ENCODE measurements at places on chromosomes 16 and 17. TPM values are rescaled to one million over a fixed set of nuclear protein-coding genes. Genes with fewer than 3 reads are reported as not detected.

DNA sequence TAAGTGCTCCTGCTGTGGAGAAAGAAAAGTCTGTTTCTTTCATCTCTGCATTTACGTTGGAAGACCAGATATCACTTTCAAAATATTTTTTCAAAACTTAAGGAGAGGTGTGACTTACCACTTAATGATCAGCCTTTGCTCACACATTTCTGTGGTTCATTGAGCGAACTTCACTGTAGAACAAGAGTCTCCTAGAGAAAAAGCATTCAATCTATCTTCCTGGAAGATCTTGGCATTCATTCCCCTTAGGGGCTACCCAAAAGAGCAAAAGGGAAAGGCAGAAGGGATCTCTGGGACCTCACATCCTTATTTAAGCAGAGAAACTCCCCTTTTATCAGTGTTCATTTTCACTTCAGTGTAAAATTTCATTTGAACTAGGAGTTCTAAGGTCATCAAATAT lies 61.2 kb downstream of the HS3ST3A1 start:
- H3K27ac ChIP-seq: no peak overlapping the region
- H3K27me3 ChIP-seq: no peaks in the 10 kb centered on the region
- H3K36me3 ChIP-seq: no peaks in the 10 kb centered on the region
- H3K4me3 ChIP-seq: no peak overlapping the region

- H3K36me3 ChIP-seq: no peaks in the 10 kb centered on the region
- DNase-seq: no peak
- no peak overlapping the region for H3K27ac ChIP-seq
- H3K27me3 ChIP-seq: no peaks in the 10 kb centered on the region
- H3K4me1 ChIP-seq: peaks cover 26% of the 10 kb centered on the region
Measured at GRCh38 chr16:78738557-78738956, 639.1 kb downstream of the WWOX start.

DNA sequence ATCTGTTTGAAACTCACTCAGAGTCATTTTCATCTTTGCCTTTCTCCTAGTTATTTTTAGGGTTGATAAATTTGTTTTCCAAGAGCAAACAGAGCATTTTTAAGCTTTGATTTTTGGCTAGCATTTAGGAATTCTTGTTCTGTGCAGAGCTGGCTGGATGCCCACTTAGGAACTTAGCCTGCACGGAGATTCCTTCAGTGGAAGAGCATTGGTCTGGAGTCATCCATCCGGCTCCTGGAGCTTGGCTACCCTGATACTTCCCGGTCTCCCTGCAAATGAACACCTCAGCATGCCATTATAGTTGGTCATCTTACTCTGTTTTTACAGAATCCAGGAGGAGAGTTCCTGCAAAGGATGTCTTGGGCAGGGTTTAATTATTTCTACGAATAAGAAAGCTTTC lies 57.1 kb downstream of the SPECC1 start:
- H3K27me3 ChIP-seq: peaks cover 11% of the 10 kb centered on the region
- DNase-seq: no peak
- H3K27ac ChIP-seq: no peak overlapping the region
- no peaks in the 10 kb centered on the region for H3K36me3 ChIP-seq
- no peak overlapping the region for H3K4me3 ChIP-seq

GRCh38 chr17:79520167-79521165 lies 90.4 kb downstream of the RBFOX3 start:
- H3K36me3 ChIP-seq: no peaks in the 10 kb centered on the region
- no peak overlapping the region for H3K4me3 ChIP-seq
- no peak overlapping the region for H3K27ac ChIP-seq
- DNase-seq: no peak

DNA sequence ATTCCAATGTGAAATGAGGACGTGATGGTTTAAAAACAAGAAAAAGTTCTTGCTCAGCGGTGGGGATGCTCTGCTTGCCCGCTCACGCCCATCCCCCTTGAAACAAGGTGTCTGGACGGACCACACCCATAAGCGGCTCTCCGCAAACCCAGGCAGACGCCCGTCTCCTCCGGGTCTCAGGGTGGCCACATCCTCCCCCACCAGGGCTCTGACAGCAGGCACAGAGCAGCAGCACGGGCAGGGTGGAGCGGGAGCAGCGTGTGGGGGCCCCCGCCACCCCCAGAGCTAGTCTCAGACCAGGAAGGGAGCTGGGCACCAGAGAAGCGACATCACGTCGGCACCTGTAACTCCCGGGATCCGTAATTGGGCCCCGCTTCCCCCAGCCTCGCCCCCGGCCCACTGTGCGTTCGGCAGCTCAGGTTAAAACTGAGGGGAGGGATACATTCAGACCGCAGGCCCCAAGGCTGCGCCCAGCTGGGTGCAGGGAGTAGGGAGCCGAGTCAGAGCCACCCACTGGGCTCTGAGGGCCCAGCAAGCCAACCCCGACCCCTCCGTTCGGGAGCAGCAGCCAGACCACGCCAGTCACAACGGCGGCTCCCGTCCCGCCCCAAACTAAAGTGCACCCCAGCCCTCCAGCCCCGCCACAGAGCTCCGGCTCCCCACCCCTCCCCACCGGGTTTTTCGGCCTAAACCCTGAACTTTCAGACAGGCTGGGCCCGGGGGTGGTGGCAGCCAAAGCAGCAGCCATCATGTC lies 22.0 kb downstream of the CLUH start:
- no peaks in the 10 kb centered on the region for H3K27me3 ChIP-seq
- H3K4me1 ChIP-seq: no peaks in the 10 kb centered on the region
- H3K36me3 ChIP-seq: no peaks in the 10 kb centered on the region

GRCh38 chr17:46810837-46811236 lies 7.7 kb downstream of the WNT3 start:
- no peak overlapping the region for H3K4me3 ChIP-seq
- no peaks in the 10 kb centered on the region for H3K4me1 ChIP-seq
- DNase-seq: no peak

- H3K4me1 ChIP-seq: no peaks in the 10 kb centered on the region
- no peak for DNase-seq
- H3K36me3 ChIP-seq: no peaks in the 10 kb centered on the region
- peaks cover 20% of the 10 kb centered on the region for H3K27me3 ChIP-seq
- H3K4me3 ChIP-seq: no peak overlapping the region
Measured at GRCh38 chr16:81214745-81215166, 23.7 kb upstream of the BCO1 start.

GRCh38 chr16:22635357-22635761 lies 124.7 kb downstream of the NPIPB5 start:
- H3K27ac ChIP-seq: no peak overlapping the region
- peaks cover 13% of the 10 kb centered on the region for H3K27me3 ChIP-seq
- DNase-seq: no peak
- no peak overlapping the region for H3K4me3 ChIP-seq

DNA sequence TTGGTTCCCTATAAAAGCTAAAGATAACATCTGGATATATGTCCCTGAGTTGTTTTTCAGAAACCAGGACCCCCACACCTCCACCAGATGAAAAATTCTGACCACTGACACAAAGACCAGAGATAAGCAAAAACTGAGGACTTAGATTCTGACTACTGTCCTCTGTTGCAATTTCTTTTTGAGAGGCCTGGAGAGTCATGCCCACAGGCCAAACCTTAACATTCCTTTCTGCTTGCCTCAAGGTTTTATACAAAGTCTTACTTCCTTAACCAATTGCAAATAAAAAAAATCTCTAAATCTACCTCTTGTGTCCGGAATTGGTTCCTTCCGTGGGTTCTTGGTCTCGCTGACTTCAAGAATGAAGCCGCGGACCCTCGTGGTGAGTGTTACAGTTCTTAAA lies 228.5 kb downstream of the ABCC12 start:
- H3K27me3 ChIP-seq: no peaks in the 10 kb centered on the region
- no peaks in the 10 kb centered on the region for H3K36me3 ChIP-seq
- DNase-seq: no peak
- H3K27ac ChIP-seq: no peak overlapping the region
- H3K4me1 ChIP-seq: no peaks in the 10 kb centered on the region

DNA sequence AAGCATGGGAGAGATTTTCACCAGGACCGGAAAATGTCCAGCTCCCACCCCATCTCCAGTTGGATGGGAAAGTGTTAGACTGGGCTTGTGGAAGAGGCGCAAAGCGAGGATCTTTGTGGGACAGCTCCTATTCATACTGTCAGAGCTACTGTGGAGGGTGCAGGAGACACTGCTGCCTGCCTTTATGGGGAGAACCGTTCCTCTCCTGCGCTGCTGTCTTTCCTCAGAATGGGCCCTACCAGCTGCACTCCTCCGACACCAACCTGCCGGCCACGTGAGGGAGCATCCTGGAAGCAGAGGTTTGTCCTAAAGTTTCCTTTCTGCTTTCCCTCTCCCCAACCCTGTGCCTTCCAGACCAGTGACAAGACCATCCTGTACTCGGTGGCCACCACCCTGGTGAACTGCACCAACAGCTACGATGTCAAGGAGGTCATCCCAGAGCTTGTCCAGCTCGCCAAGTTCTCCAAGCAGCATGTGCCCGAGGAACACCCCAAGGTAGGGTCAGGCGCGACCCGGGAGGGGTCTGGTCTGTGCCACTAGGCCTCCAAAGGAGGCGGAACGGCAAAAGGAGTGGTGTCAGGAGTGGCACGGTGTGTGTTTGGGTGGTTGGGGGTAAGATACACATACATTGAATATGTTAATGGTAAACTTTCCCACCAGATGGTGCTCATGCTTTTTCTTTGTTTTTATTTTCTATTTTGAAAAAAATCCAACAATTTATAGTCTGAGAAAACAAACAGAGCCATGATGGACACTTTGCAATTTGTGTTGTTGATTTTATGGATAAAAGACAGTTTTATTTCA lies 23.0 kb downstream of the SLC35G3 start:
- H3K27ac ChIP-seq: peak overlapping the region; percentile 59
- no peaks in the 10 kb centered on the region for H3K27me3 ChIP-seq
- peaks cover 58% of the 10 kb centered on the region for H3K4me1 ChIP-seq

PIPOX gene
- 9.4 TPM for total RNA-seq

TP53TG3 gene
- not detected for total RNA-seq

TMEM88 gene
- total RNA-seq: 5.3 TPM

FNDC8 gene
- total RNA-seq: not detected

C17orf78 gene
- not detected for total RNA-seq

DNAH17 gene
- 0.76 TPM for total RNA-seq

STAT3 gene
- 380 TPM for total RNA-seq

All from activated T-cell treated with anti-CD3 and anti-CD28 coated beads, Interleukin-2, amount 50 U/mL, for 72 hours (primary cell).